ENCODE measurements at places on chromosomes 16 and 17.

- no peak for DNase-seq
Measured at GRCh38 chr16:63037761-63038396, 1001.6 kb upstream of the CDH8 start.

DNA sequence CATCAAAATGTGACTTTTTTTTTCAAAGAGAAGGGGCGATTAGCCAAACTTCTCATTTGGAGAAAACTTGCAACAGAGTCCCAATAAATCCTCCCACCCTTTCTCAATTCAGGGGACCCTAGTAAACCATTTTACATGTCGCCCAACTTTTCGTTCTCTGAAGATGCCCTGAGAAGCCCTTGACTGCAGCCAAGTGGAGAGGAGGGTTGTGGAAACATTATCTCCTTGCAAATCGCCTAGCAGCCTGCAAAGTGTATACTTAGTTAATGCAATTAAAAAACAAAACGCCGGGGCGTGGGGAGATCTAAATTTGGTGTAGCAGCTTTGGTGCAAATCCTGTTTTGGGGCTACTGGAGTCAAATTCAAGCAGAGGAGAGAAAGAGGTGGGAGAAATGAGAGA is 1.2 kb upstream of the SHISA9 start:
- DNase-seq, result no peak

DNA sequence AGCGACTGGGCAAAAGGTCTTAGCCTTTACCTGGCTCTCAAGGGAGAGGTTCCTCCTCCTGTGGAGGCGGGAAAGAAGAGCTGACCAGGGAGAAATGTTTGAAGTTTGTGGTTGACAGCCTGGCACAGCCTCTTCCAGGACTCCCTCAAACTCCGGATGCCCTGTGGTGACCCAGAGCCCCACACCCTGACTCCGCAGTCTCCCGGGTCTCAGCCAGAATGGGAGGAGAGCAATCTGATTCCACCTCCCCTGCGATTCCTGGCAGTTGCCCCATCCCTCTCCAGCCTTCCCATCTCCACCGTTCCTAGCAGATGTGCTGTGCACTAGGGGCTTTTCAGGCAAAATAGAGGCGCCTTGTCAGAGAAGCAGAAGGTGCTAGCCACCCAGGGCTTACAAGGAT is 5.5 kb upstream of the DNAI2 start:
- no peak for DNase-seq

GRCh38 chr17:21095735-21096134 is 31.0 kb upstream of the DHRS7B start:
- no peak for DNase-seq

DNA sequence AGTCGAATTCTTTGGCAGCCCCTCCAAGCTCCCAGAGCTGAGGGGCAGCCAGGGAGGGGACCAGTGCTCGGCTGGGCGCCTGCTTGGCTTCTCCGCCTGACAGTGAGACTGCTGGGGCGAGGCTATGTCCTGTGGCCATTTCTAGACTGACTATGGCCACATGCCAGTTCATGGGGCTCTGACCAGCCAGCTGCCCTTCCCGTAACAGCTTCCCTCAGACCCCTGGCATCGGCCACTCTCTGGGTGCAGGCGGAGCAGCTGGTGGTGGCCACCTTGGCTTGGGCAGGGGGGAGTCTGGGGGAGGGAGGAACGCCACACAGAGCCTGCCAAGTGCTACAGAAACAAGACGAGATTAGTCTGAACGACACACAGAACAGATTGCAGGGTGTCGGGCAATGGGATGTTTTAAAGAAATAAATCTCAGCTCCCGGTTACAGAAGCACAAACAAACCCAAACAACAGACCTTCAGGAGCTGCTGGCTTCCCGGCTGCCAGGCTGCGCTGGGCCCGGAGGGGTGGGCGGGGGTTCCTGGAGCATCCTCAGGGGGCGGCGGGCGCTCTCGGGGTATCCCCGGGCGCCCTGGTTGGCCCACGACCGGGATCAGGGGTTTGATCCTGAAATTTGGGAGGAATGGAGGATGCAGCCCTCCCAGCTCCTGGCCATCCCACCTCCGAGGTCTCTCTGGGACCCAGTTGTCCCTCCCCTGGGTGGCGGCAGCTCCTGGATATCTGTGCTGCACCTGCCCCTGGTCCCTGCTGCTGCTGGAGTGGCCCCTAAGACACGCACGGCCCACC is 34.5 kb downstream of the TBC1D16 start:
- no peak for DNase-seq

GRCh38 chr17:66583112-66583748 is 251.7 kb upstream of the CACNG5 start:
- no peak for DNase-seq

- no peak for DNase-seq
Measured at GRCh38 chr17:82351254-82351712, 7.8 kb upstream of the TEX19 start.

- DNase-seq, result no peak
Measured at GRCh38 chr17:42818379-42818778, 5.7 kb downstream of the BECN1 start.

DNA sequence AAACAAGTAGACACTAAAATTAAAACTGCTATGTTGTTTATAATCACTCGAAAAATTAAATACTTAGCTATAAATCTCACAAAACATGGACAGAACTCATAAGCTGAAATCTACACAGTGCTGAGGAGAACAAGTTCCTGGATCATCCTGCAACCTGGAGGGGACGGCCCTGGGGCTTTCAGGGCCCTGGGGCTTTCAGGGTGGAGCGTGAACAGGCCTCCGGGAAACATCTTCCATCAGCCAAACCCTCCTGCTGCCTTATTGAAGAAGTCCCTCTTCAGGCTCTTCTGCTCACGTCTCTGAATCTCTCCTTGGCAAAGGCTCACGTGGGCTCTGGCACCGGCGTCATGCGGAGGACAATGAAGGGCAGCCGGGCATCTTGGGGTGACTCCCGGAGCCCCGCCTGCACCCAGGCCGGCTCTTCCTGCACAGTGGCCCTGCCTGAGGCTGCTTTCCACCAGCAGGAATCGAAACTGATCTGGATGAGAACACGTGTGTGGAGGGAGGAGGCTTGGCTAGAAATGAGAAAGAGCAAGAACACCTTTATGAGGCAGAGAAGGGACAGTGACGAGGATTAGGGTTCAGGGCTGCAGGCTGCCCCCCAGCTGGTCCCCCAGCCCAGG is 127.3 kb downstream of the CDRT15L2 start:
- no peak for DNase-seq

DNA sequence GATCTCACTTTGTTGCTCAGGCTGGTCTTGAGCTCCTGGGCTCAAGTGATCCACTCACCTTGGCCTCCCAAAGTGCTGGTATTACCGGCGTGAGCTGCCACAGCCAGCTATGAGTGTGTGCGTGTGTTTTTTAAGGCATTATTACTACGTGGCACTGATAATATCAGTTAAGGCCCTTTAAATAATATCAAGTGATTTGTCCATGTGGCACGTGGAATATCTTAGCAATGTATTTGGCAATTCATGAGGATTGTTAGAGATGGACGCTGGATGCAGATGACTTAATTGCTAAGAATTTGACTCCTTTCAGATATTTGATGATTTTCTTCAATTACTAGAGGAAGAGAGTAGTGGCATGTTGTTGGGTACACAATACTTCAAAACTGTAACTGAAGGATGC is 25.5 kb upstream of the PMP22 start:
- no peak for DNase-seq

- DNase-seq, result no peak
Measured at GRCh38 chr16:66052745-66053144, 313.7 kb upstream of the CDH5 start.

DNA sequence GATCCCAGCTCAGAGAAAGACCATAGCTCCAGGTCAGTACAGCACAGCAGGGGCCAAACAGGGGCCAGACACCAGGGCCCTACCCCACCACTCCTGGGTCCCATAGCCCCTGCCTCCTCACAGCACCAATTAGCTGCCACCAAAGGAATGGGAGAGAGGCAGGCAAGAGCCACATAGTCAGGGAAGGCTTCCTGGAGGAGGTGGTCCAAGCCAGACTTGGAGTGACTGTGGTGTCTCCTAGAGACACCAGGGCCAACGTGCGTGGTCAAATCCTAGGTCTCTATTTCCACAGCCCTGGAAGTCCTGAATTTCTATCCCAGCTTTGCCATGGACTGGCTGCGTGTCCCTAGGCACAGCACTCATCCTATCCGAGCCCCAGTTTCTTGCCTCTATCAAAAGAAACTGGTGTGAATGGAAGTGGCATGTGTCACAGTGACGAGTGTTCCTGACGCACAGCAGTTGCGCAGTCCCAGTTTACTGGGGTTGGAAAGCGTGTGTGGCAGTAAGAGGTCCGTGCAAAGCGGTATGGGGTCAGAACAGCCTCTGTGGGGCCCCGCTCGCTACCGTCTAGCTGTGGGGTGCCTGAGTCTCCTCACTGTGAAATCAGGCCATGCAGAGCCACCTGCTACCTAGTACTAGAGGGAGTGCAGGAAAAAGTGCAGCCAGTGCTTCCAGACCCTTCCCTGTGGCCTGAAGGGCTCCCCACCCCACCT is 23.5 kb downstream of the KCNJ12 start:
- no peak for DNase-seq

DNA sequence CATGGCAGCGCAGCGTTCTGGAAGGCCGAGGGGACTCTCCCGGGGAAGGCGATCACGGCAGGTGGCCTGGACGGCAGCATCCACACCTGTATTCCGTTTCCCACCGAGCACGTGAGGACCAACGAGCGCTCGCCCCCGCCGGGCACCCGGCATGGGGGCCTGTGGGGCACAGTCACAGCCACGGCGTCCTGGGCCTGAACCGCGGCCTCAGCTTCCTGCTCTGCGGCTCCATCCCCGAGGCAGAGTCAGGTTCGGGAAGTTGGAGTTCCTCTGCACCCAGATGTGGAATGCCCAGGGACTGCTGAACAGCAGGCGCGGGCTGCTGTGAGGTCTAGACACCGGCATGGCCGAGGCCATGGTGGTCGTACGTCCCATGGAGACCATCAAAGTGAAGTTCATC is 1713.9 kb downstream of the TP53TG3F start:
- DNase-seq, result no peak

DNA sequence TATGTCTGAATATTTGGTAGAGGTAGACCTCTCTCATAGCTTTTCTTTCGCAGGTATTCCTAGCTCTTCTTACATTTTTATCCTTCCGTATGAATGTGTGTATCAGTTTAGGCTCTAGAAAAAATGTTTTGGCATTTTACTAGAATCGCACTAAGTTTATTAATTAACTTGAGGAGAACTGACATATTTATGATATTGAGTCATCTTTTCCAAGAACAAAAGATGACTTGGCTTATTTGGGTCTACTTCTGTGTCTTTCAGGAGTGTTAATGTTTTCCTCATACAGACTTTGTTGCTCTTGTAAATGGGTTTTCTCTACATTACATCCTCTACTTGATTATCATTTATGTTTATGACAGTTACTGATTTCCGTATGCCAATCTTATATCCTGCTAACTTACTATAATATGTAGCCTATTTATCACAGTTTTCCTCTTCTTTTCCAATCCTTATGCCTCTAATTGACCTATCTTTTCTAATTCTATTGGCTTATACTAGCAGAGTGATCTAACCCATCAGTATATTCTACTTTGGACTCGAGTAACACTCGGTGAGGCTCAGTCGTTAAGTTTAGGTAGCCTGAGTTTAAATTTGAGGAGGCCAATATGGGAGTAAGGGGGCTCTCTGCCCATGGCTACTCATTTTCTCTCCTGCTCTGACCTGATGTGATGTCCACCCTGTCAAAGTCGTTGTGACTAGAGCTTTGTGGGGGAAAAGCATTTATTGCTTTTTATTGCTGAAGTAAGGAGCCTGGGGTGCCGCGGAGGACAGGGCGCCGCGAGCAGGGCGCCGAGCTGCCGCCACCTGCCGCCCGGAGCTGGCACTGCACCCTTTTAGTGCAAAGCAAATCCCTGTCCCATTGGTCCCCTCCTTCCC is 20.0 kb downstream of the ST6GALNAC1 start:
- peak; percentile 64 for DNase-seq

DNA sequence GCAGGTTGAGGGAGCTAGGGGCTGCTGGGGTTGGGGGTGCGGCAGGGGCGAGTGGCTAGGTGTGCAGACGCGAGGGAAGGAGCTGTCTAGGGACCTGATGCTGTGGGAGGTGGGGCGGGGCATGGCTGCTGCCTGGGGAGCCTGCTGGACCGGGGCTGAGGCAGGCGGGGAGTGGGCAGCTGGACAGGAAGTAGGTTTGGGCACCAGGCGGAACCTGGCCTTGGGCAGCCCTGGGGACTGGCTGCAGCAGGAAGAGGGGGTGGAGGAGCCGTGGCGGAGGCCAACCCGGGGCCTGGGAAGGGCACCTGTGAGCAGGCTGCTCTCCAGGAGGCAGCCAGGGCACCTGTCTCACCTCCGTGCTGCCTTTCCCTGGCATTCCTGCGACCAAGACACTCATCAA is 5.9 kb upstream of the DNASE1L2 start:
- no peak for DNase-seq

DNA sequence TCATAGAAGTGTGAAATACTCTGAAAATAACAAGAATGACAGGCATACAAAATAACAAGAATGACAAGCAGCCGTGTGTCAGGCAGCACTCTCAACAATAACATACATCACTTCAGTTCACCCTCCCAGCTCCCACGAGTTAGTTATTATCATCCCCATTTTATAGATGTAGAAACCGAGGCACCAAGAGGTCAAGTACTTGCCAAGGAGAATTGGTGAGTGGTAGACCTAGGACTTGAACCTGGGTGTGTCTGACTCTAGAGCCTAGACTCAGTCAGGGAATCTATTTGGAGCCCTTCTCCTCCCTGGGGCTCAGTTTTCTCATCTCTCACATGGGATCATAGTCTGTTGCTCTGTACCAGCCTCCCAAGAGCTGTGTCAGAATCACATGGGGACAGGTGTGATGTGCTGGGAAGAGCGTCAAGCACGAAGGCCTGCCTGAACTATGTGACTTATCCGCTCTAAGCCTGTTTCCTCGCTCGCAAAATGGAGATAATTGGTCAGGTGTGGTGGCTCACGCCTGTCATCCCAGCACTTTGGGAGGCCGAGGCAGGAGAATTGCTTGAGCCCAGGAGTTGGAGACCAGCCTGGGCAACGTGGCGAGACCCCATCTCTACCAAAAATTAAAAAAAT is 19.4 kb upstream of the PHOSPHO1 start:
- no peak for DNase-seq

DNA sequence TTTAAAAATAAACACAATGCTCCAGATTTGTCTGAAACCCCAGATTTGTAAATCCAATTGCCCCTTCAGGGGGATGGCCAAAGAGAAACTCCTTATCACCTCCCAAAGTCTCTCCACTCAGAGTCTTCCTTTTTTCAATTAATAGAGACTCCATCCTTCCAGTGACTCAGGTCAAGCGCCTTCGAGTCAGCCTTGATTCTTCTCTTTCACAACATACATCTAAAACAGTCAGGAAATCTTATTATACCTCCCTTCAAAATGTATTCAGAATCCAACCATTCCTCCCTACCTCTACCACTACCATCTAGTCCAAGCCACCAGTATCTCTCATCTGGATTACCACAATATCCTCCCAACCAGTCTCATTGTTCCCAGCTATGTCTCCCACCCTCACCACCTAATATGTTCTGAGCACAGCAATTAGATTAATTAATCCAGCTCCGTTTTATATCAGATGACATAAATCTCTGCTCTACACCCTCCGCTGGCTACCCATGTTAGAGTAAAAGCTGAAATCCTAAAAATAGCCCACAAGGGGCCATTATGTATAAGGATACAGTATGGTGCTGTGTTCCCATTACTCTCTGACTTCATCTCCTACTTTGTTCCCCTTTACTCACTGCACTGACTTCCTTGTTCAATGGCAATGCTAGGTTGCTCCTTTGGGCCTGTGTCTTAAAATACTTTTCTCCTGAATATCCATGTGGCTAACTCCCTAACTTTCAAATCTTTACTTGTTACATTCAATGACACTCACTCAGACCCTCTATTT is 11.8 kb downstream of the SIAH1 start:
- no peak for DNase-seq

- no peak for DNase-seq
Measured at GRCh38 chr17:57895382-57896060, 45.7 kb upstream of the MRPS23 start.

GRCh38 chr17:27665549-27665948 is 34.6 kb downstream of the LGALS9 start:
- no peak for DNase-seq

Data from effector CD4-positive, alpha-beta T cell (primary cell).